ENCODE measurements at places on chromosomes 13 and 19. TPM values are rescaled to one million over a fixed set of nuclear protein-coding genes. Genes with fewer than 3 reads are reported as not detected.

The VSTM2B gene
- total RNA-seq: not detected

The RGL3 gene
- total RNA-seq: 17.9 TPM

The CACNG7 gene
- not detected for total RNA-seq

The ZNF414 gene
- 10.3 TPM for total RNA-seq

The ONECUT3 gene
- total RNA-seq: not detected

The KIR3DL2 gene
- not detected for total RNA-seq

The SYCN gene
- total RNA-seq: 1.3 TPM

The MYH14 gene
- total RNA-seq: 12.9 TPM

GRCh38 chr19:46809534-46810272, 21.3 kb upstream of the SLC1A5 start:
- no peaks in the 10 kb centered on the region for H3K36me3 ChIP-seq
- no peak overlapping the region for H3K27ac ChIP-seq
- H3K27me3 ChIP-seq: no peaks in the 10 kb centered on the region
- H3K4me1 ChIP-seq: no peaks in the 10 kb centered on the region
- no peak overlapping the region for H3K4me3 ChIP-seq
- no peak for DNase-seq

GRCh38 chr19:18648973-18649315, 12.1 kb downstream of the KLHL26 start:
- no peaks in the 10 kb centered on the region for H3K27me3 ChIP-seq
- H3K27ac ChIP-seq: peak overlapping the region; percentile 61
- peaks cover 69% of the 10 kb centered on the region for H3K4me1 ChIP-seq
- no peaks in the 10 kb centered on the region for H3K36me3 ChIP-seq

DNA sequence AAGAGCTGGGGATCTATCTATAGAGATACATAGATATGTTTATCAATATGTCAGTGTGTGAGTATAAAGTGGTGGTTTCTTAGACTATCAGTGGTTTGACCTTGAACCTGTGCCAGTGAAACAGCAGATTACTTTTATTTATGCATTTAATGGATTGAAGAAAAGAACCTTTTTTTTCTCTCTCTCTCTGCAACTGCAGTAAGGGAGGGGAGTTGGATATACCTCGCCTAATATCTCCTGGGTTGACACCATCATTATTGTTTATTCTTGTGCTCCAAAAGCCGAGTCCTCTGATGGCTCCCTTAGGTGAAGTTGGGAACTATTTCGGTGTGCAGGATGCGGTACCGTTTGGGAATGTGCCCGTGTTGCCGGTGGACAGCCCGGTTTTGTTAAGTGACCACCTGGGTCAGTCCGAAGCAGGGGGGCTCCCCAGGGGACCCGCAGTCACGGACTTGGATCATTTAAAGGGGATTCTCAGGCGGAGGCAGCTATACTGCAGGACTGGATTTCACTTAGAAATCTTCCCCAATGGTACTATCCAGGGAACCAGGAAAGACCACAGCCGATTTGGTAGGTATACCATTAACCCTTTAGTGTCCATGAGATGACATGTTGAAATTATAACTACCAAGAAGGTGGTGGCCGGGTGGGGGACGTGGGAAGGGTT, 880 bp downstream of the FGF9 start:
- H3K36me3 ChIP-seq: no peaks in the 10 kb centered on the region
- peak overlapping the region; percentile 74 for H3K4me3 ChIP-seq
- H3K27me3 ChIP-seq: peaks cover 62% of the 10 kb centered on the region
- peaks cover 37% of the 10 kb centered on the region for H3K4me1 ChIP-seq

DNA sequence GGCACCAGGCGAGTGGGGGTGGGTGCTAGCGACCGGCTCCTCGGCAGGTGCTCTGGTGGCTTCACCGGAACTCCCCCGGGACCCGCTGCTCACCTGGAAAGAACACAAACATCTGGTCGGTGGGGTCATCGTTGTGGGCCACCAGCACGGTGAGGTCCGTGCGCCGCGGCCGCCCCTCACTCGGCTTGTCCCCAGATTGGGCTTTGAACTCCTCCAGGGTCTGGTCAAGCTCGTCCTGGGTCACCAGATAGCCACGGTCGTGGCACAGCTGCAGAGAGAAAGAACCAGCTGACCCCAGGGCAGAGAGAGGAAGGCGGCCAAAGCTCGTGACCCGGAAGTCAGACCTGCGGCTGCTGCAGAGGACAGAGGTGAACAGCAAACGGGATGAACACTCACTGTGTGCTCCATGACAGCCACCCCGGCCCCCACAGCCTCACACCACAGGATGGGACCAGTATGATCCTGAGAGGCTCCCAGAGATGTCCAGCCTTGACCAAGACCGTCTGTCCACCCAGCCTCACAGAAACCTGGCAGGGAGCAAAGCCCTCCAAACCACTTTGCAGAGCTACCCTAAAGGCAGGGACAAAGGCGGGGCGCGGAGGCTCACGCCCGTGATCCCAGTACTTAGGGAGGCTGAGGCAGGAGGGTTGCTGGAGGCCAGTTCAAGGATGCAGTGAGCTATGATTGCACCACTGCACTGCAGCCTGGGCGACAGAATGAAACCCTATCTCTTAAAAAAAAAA, 1.2 kb downstream of the POLR2E start:
- H3K27me3 ChIP-seq: no peaks in the 10 kb centered on the region
- no peak overlapping the region for H3K27ac ChIP-seq
- no peaks in the 10 kb centered on the region for H3K36me3 ChIP-seq
- DNase-seq: no peak

- no peaks in the 10 kb centered on the region for H3K27me3 ChIP-seq
- no peaks in the 10 kb centered on the region for H3K4me1 ChIP-seq
- H3K27ac ChIP-seq: no peak overlapping the region
Measured at GRCh38 chr19:29564574-29565005, 38.8 kb downstream of the VSTM2B start.

- no peak overlapping the region for H3K27ac ChIP-seq
- no peaks in the 10 kb centered on the region for H3K27me3 ChIP-seq
- no peaks in the 10 kb centered on the region for H3K36me3 ChIP-seq
- no peak for DNase-seq
- no peak overlapping the region for H3K4me3 ChIP-seq
- no peaks in the 10 kb centered on the region for H3K4me1 ChIP-seq
Measured at GRCh38 chr19:21698215-21698614, 69.2 kb downstream of the ZNF100 start.

GRCh38 chr13:92681239-92681638, 545.4 kb upstream of the GPC6 start:
- H3K27me3 ChIP-seq: no peaks in the 10 kb centered on the region
- DNase-seq: no peak
- H3K4me1 ChIP-seq: no peaks in the 10 kb centered on the region

Measured in tibial nerve (tissue), 4 donors.